ENCODE measurements at places on chromosomes 5 and 9.

GRCh38 chr5:138559937-138560336 is 15.3 kb downstream of the HSPA9 start:
- DNase-seq: no peak

DNA sequence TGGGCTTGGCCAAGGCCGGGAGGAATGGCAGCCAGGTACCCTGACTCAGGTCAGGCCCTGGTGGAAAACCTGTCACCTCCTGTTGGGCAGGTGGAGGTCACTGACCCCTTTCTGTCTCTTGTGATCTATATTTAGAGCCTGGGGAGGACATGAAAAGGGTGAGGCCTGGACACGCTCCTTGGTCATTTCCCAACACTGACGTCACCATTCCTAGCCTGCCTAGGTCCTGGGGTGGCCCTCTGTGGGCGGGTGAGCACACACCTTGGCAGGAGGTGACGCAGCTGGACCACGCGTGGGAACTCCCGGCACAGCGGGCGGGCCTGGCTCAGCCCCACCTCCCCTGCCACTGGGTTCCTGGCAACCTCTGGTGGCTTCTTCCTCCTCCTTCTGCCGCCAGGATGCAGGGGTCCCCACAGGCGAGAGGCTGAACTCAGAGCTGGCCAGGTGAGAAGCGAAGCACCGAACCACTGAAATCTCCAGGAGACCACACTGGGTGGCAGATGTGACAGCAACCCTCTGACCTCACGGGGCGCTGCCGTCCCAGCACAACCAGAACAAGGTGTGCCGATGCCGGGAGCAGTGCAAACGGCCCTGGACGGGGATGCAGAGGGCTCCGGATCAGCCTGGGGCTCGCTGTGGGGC is 6.4 kb upstream of the RALGDS start:
- DNase-seq: no peak

DNA sequence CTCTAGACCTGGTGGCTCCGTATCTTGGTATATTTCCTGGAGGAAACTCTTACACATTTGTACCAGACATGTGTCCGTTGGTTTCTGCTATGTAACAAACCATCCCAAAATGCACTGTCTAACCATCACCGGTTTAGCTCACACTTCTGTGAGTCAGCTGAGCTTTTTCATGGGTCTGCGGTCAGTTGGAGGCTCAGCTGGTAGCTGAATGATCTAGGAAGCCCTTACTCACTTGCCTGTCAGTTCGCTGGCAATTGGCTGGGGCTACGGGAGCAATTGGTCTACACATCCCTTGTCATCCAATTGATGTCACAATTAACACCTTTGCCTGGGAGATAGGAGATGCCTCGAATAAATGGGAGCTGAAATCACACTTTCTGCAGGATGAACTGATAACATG is 11.6 kb upstream of the WHRN start:
- DNase-seq: no peak

DNA sequence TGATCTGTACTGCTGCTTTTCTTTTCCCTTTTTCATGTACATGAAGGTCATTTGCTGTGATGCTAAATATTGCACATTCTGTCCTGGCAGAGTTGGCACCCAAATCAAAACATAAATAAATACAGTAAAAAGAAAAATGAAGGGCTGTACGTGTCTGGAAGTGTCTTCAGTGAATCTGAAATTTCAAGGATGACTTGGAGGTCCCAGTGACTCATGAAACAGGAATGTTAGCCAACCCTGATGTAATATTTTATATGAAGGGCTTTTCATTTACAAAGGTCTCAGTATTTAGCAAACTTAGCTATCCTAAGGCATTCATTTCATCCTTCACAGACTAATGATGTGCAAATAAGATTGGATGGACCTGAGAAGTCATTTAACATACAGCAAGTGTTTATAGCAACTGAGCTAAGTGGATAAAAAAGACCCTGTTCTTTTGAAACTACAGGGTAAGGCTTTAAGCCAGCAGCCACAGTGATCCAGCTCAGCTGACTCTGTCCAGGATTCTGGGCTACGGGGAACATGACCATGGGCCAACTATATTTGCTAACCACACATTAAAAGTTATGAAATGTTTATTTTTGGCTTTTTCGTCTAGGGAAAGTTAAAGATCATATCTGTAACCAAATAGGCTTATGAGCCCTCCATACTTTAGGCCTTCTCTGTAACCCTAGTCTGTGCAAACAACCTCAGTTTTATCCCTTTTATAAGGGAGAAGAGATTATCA is 104.0 kb upstream of the DMRTA1 start:
- DNase-seq: no peak

- no peak for DNase-seq
Observed at GRCh38 chr9:97983589-97984187, 547 bp downstream of the ANP32B start.

GRCh38 chr9:99860266-99860665 is 38.6 kb downstream of the NR4A3 start:
- no peak for DNase-seq

DNA sequence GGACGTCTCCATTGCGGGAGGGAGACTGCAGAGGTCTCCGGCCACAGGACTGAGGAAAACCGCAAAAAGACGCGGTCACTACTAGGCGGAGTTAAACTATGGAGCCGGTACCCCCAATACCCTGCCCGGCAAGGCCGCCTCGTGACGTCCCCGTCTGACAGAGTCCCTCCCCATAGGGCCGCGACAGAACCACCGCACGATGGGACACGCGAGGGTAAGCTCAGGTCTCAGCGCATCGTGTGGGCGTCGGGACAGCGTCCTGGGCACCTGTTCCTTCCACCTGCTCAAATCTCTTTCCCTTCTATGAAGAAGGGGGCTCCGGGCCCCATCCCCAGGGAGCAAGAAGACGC is 35.2 kb upstream of the GLDC start:
- DNase-seq: peak; percentile 30

GRCh38 chr9:86354818-86355309 is 654 bp upstream of the TUT7 start:
- DNase-seq: no peak

- no peak for DNase-seq
Observed at GRCh38 chr5:6419340-6419852, 29.3 kb upstream of the UBE2QL1 start.

DNA sequence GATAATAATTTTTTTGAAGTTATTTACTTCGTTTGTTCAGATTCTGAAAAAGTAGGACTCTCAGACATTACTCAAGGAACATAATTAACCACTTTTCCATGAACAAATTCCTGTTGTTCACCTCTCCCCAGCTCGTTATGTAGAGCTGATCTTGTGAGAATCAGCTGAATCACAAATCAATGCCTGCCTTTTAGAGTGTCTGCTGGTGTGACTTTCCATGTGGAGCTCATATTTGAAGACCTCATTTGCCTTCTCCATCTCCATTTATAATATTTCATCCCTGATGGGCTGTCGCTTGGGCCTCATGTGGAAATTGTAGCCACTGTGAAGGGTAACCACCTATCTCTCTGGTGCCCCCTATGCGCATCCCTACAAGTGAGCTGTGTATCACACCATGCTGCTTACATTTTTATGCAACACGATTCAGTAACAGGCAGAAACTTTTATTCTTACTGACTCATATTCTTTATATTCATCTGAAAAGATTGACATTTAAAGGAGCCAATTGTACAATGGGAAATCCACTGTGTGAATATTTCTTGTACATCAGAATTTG is 111.3 kb downstream of the STK32A start:
- DNase-seq: no peak

- no peak for DNase-seq
Observed at GRCh38 chr5:150341989-150342388, 15.5 kb upstream of the TCOF1 start.
